ENCODE measurements at places on chromosomes 7 and 10. TPM values are rescaled to one million over a fixed set of nuclear protein-coding genes. Genes with fewer than 3 reads are reported as not detected.

Gene SHOC2
- 41.8 TPM for total RNA-seq

Gene ELAPOR2
- total RNA-seq: 0.91 TPM

Gene ASIC3
- total RNA-seq: 2.4 TPM

Gene NCF1
- total RNA-seq: not detected

Gene NOD1
- total RNA-seq: 4.6 TPM

Gene ZNF212
- total RNA-seq: 19.3 TPM

Gene PIK3CG
- 12.7 TPM for total RNA-seq

Gene CPA1
- total RNA-seq: 11.6 TPM

Gene PFKP
- 271 TPM for total RNA-seq

Gene ABCA13
- total RNA-seq: not detected

Gene RAB19
- total RNA-seq: 4.9 TPM

Gene CEP55
- 8.2 TPM for total RNA-seq

Gene ANKRD30A
- total RNA-seq: not detected

Gene PNLIP
- 1.5 TPM for total RNA-seq

Gene LIPJ
- total RNA-seq: not detected

Gene NUB1
- total RNA-seq: 26.9 TPM

Gene GJC3
- total RNA-seq: 0.24 TPM

Gene CDHR3
- 0.56 TPM for total RNA-seq
